ENCODE measurements at places on chromosomes 2 and 18.

- no peak for DNase-seq
These were observed 200.8 kb upstream of the AGAP1 start for GRCh38 chr2:235293061-235293460.

DNA sequence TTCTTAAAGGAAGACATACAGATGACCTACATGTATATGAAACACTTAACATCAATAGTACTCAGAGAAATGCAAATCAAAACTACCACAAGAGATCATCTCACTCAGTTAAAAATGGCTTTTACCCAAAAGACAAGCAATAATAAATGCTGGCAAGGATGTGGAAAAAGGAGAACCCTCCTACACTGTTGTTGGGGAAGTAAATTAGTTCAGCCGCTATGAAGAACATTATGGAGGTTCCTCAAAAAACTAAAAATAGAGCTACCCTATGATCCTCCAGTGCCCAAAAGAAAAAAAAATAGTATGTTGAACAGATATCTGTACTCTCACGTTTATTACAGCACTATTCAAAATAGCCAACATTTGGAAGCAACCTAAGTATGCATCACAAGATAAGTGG lies 1579.4 kb upstream of the TMEFF2 start:
- DNase-seq = no peak

DNA sequence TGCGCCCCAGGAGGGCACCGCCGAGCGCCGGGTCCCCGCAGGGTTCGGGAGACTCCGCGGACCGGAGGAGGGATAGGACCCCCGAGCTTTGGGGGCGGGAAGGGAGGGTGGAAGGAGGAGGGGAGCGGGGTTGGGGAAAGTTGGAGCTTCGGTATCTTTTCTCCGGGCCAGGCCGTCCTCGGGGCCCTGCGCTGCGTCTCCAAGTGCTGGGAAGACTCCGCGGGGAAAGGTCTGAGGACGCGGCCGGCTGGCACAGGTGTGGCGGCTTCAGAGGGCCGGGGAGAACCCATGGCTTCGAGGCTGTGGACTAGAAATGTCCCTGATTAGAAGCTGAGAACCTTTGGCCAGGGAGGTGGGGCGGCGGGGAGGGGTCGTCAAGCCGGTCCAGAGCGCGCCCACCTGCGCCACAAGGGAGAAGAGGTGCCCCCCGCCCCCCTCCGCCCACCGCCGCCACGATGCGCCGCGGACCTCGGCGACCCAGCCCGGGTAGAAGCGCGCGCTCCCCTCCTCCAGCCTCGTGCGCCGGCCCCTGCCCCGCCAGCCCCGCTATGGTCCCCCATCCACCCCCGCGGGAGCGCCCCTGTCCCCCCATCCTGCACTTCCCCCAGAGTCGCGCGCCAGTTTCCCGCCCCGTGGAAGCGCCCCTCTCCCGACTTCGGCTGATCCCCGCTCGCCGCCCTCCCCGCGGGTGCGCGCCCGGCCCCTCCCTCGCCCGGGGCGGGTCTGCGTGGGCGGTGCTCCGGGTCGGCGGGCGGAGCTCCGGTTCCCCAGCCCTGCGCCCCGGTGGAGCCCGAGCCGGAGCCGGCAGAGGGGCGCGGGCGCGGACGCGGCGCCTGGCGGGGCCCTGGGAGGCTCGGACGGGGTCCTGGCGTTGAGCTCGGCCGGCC lies at the start of gene SNTG2:
TSS of gene SNTG2 (plus strand) at position 770 of the 887 bp plus-strand sequence. CDS start 148 bp downstream, outside the sequence.
- no peak for DNase-seq

DNA sequence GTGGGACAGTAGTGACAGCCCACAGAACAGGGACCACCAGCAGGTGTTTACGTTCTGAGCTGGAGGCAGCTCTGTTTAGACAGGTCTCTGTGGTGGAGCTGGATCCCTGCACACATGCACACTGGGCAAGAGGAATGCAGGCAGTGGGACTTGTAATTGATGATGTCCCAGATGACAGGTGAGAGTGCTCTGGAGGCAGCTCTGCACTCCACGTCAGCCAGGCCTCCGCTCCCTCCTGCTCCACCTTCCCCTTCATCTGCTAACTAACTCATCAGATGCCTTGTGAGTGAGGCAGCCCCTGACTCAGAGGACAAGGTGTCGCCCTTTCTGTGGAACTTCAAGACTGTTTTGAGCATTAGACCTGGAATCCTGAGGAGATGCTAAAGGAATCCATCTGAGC lies 53.2 kb downstream of the SH3YL1 start:
- no peak for DNase-seq

- DNase-seq = no peak
These were observed 104.3 kb upstream of the ID2 start for GRCh38 chr2:8577573-8577972.

DNA sequence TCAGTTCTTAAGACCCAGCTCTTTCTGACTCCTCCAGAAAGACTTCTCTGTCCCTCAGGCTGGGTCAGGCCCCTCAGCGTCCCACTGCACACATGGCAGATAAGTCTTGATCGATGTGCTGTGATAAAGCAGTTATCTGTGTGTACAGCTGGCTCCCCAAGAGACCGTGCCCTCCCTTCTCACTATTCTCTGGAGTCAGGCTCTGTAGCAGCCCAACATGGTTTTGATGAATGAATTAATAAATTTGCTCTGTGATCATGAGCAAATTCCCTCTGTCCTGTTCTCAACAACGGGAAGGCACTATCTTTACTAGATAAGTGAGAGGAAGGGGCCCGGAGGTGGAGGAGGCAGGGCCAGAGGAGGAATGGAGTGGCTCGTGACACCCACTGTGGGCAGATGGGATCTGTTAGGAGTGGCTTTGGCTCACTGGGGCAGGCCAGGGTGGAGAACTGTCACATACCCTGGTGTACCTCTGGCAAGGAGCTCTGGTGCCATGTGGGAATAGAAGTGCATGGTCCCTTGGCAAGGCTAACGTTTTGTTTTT lies 48.3 kb downstream of the ZFP36L2 start:
- DNase-seq = no peak

DNA sequence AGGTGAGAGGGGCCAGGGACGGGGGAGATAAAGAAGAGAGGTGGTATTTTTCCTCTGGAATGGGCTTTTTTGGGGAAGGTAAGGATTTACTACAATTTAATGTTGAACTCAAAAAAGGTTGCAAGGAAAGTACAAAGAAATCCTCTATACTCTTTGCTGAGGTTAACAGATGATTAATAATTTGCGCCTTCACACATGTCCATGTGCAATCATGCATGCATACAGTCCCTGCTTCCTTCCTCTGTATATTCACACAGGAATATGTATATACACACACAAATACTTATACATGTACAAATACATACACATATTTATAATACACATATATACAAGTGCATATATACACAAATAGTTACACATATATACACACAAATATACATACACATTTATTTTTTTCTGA lies 193.4 kb downstream of the NBAS start:
- no peak for DNase-seq

GRCh38 chr18:40577239-40577980 lies 1377.6 kb upstream of the PIK3C3 start:
- no peak for DNase-seq

- no peak for DNase-seq
These were observed 86.1 kb downstream of the SH3YL1 start for GRCh38 chr2:177733-178132.

GRCh38 chr18:31436825-31437224 lies 10.7 kb upstream of the DSG3 start:
- no peak for DNase-seq

DNA sequence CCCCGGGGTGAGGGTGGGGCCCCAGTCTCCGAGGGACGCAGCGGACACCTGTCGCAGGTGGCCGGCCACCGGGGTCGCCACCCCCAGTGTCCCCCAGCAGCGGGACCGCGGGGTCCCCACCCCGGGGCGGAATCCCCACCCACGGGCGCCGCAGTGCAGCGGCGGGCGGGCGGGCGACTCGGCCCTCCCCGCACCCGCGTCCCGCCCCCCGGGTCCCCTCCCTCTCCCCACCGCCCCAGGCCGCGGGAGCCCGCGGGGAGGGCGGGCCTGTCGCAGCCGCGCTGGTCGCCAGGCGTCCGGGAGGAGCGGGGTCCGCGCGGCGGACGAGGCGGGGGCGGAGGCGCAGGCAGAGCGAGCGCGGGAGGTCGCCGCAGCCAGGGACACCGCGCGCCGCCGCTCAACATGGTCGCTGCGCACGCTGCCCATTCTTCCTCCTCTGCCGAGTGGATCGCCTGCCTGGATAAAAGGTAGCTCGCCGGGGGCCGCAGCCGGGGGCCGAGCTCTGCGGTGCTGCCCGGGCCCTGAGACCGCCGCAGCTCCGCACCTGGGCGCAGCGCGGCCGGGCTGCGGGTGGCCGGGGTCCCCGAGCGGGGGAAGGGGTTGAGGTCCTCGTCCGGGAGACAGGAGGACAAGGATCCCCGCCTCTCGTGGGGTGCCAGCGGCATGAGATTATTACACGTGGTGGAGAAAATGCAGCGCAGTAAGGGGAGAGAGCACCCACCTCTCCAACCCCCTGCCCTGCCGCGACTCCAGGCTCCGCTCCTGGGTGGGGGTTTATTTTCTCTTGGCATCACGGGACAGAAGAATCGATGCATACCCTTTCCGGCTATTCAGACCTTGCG lies at the start of gene RAPGEF4:
TSS of gene RAPGEF4 (plus strand) at position 264 of the 842 bp plus-strand sequence. CDS start at position 403, 139 bp downstream.
- DNase-seq = no peak

GRCh38 chr18:64164883-64165282 lies 16.0 kb upstream of the LINC00305 start:
- DNase-seq = no peak

- no peak for DNase-seq
These were observed 75.4 kb downstream of the STK25 start for GRCh38 chr2:241432824-241433448.

GRCh38 chr2:55862246-55862645 lies 61.3 kb downstream of the EFEMP1 start:
- DNase-seq = no peak

DNA sequence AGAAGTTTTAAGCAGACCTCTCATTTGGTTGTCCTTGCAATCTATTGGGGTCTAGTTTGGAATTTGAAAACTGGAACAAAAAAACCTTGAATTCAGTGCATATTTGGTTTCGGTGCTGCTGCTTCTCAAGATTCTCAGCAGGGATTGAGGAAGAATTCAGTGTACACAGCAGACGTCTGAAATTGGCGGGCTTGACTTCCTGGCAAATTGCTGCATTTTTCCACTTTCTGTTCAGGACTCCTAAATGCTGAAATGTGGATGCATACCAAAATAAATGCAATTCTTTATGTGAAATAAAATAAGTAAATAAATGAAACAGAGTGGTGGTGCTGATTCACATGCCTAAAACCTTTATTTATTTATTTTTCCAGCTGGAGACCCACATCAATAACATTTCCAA lies 332.4 kb upstream of the KYNU start:
- DNase-seq = no peak

- DNase-seq = no peak
These were observed 237.5 kb upstream of the SP5 start for GRCh38 chr2:170477630-170478029.

DNA sequence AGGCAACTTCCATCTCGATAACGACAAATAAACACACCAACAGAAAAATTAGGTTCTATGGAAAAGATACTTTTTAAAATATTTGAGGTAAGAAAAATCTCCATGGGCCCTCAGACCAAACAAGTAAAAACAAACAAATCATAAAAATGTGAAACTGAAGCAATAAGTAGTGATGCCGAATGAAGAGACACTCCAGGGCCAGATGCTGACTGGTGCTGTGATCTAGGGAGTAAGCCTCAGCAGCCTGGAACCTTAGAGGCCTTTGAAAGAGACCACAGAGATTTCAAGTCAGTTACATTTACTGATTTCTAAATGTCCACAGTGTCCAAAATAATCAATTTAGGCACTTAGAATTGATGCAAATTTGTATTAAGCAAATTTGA lies 1144.7 kb downstream of the CNTNAP5 start:
- DNase-seq = no peak

DNA sequence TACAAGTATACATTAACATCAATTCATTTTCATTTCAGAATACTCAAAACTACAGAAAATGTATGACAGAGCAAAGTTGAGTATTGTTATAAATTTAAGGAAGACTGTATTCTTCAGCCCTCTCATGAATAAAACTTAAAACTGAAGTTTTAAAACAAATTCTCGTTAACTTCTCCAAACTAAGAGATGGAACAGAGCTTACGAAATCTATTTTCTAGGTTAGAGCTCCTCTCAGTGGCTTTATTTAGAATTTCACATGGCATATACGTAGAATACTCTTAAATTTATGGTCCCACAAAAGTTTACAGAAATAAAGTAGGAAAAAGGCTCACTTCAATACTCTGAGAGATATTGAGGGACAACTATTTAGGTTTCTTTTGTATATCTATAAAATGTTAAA lies 612.1 kb downstream of the KCNJ3 start:
- DNase-seq = no peak

GRCh38 chr2:98541489-98541888 lies 66.8 kb downstream of the COA5 start:
- no peak for DNase-seq
